ENCODE measurements at places on chromosomes 2 and 18. TPM values are rescaled to one million over a fixed set of nuclear protein-coding genes. Genes with fewer than 3 reads are reported as not detected.

SIX3 gene
- total RNA-seq = 0.57 TPM

UGT1A3 gene
- total RNA-seq = 0.13 TPM

SLC5A7 gene
- not detected for total RNA-seq

LRRTM4 gene
- not detected for total RNA-seq

MAP3K19 gene
- total RNA-seq = not detected

TUBB6 gene
- 220 TPM for total RNA-seq

ERFE gene
- total RNA-seq = 8.0 TPM

CPLX4 gene
- total RNA-seq = not detected

C18orf54 gene
- total RNA-seq = 3.6 TPM

C1GALT1C1L gene
- total RNA-seq = 1.2 TPM

STK11IP gene
- total RNA-seq = 17.7 TPM

FAM237A gene
- total RNA-seq = not detected

GALNT13 gene
- 9.9 TPM for total RNA-seq

MC2R gene
- not detected for total RNA-seq

LBX2 gene
- 4.0 TPM for total RNA-seq

SERPINB13 gene
- total RNA-seq = not detected

CHRNA1 gene
- not detected for total RNA-seq

NAT8 gene
- total RNA-seq = not detected

CDCA7 gene
- 44.7 TPM for total RNA-seq

LAMA3 gene
- total RNA-seq = 39.0 TPM

SERPINB7 gene
- total RNA-seq = 1.7 TPM

TOGARAM2 gene
- 0.08 TPM for total RNA-seq

IL36A gene
- not detected for total RNA-seq

AGXT gene
- not detected for total RNA-seq

RESP18 gene
- not detected for total RNA-seq

FLACC1 gene
- total RNA-seq = not detected

ASNSD1 gene
- total RNA-seq = 34.4 TPM

ACOXL gene
- not detected for total RNA-seq

THSD7B gene
- not detected for total RNA-seq
